ENCODE measurements at places on chromosomes 4 and X.

GRCh38 chrX:17266136-17266535, 108.9 kb upstream of the NHS start:
- DNase-seq = no peak

GRCh38 chr4:58983887-58984286, 1873.7 kb upstream of the IGFBP7 start:
- no peak for DNase-seq

GRCh38 chr4:111664308-111664945, 480.8 kb upstream of the FAM241A start:
- no peak for DNase-seq

- DNase-seq = no peak
Observed at GRCh38 chr4:94219402-94219801, 11.7 kb downstream of the SMARCAD1 start.

- DNase-seq = no peak
Observed at GRCh38 chr4:185040523-185040922, 22.2 kb downstream of the HELT start.

- DNase-seq = no peak
Observed at GRCh38 chr4:24956091-24956490, 43.2 kb upstream of the CCDC149 start.

All from MCF 10A (cell line).